ENCODE measurements at places on chromosomes 1 and 21.
A peak's percentile ranks its signal among the peaks of the same experiment; 100 is the strongest.

- no peak for DNase-seq
These were observed 104.8 kb downstream of the GDAP2 start for GRCh38 chr1:117824616-117825015.

DNA sequence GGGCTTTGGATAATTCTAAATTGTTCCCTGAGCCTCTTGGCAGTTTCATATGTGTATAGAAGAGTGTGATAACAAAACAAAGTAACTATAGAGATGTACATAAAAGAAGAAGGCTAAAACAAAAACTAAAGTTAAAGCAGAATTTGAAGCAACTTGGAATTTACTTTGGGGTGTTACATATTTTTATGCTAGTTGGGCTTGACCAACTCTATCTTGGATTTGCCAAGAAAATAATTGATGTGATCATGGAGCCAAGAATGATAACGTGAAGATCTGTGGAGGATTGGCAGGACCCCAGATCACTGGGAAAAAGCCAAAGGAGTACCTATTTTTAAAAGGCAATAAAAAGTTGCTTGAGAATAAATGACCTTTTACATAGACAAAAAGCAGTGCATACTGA lies 206.9 kb downstream of the LMO4 start:
- no peak for DNase-seq

DNA sequence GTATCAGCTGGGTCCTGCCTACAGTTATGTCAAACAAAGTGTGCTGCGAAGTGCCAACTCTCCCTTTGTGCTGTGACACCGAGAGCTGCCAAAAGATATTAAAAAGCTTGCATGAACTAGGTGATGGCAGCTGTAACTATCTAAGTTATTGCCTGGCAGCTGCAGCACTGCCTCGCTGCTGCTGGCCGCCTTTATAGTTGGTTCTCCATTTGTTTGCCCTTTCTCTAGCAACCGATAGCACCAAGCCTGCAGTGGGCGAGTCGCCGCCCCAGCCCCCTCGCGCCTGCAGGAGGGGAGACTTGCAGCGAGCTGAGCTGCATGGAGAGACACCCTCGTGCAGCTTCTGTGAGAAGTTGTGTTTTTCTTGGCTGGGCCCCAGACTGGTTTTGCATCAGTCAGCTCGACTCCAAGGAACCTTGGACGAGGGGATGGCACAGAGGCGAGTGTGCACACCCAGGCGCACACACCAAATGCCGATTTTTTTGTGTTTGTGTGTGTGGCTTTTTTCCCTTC lies 330.6 kb downstream of the RPS6KC1 start:
- no peak for DNase-seq

DNA sequence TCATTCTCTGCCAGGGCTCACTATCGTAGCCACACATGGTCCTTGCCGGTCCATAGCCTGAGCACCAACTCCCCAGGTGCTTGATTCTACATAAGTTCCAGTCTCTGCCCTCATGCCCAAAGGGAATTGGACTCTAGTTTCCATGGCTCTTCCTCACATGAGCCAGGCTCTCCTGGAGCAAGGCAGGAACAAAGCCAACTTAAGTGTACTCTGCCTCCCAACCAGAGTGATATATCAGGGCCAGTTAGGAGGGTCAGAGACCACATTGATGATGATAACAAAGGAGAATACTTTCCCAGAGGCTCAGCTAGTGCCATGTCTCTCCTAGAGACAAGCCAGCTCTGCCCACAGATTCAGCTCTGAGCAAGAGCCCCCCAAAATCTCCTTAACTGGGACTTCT lies 70.9 kb downstream of the ERI3 start:
- DNase-seq, result no peak

DNA sequence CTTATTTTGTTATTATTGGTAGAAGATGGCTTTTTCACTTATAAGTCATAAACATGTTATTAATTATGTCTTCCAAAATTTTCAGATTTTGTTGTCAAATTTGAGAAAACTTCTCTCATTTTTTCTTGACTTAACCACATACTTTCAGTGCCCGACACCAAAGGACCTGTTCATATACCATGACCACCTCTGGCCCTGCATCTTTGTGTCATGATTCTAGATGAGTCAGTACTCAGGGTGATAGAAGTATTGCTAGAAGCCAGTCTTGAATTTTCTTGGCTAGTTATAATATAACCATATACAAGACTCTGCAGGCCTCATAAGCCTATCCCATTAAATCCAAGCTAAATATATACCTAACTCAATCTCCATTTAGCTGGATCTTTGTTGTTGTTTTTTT lies 35.4 kb upstream of the DPH5 start:
- no peak for DNase-seq

DNA sequence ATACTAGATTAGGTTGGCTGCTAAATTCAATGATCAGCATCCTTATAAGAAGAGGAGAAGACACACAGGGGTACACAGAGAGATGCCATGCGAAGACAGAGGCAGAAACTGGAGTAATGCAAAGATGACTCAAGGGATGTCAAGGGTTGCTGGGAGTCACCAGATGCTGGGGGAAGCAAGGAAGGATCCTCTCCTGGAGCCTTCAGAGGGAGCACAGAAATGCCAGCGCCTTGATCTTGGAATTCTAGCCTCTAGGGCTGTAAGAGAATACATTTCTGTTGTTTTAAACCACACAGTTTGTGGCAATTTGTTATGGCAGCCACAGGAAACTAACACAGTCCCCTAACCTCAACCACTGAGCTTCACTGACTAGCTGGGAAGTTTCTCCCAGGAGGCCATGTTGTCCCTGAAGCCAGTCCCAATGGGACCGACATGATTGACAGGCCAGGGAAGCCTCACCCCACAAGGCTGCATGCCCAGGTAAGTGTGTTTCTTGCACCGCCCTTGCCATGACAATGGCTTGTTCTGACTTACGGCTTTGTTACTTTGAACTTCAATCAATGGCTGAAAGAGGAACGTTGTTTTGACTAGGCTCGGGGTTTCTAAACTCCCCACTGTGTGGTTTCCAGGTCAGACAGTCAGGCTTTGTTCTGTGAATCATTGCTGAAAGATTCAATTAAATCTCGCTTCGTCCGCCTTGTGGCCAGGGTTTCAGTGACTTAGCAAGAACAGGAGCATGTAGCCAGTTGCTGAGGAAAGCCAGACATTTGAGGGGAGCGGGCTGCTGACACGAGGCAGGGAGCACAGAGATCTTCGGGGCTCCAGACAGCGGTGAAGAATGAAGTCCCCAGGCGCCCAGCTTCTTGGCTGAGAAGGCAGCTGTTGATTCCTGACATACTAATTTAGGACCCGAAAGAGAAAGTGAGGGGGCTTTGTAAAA lies 62.3 kb downstream of the RUNX1 start:
- peak; percentile 60 for DNase-seq

DNA sequence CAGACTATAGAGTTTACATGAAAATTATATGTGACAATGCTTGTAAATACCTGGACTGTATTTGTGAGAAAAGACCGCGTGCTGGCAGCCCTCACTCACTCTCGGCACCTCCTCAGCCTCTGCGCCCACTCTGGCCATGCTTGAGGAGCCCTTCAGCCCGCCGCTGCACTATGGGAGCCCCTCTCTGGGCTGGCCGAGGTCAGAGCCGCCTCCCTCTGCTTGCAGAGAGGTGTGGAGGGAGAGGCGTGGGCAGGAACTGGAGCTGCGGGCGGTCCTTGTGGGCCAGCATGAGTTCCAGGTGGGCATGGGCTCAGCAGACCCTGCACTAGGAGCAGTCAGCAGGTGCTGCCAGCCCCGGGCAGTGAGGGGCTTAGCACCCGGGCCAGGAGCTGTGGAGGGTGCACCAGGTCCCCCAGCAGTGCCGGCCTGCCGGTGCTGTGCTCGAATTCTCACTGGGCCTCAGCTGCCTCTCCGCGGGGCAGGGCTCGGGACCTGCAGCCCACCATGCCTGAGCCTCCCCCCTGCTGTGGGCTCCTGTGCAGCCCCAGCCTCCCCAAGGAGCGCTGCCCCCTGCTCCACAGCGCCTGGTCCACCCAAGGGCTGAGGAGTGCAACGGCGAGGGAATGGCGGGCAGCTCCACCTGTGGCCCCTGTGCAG lies 482.5 kb downstream of the AGBL4 start:
- DNase-seq, result no peak

GRCh38 chr1:110480356-110481096 lies 29.6 kb downstream of the PROK1 start:
- DNase-seq, result no peak

- DNase-seq, result no peak
These were observed 223.4 kb downstream of the FMN2 start for GRCh38 chr1:240314845-240315801.

DNA sequence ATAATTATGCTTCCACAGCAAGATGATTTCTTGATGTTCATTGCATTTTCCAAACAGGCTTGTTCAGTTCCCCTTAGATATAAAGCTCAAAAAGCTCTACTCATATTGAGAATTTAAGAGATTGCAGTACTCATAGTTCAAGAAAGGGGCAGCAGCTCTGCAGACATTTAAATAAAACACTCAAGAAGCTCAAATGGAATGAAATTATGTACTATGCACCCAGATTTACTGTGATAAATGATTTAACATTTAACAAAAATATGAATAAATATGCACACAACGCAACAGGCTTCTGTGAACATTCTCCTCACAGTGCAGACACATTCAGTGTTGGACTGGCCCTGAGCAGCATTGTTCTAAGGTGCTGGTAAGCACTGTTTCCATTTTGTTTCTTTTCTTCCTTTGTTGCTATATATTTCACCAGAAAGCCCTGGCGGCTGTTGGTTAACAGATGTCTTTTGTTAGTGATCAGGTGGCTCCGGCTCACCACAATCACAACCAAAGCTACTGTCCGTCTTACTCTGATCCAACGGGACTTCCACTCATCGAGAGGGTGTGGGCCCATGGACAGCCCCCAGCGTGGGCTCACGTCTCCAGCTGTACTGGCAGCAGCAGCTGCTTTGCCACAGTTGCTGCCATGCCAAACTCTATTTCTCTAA lies 1440.3 kb downstream of the NCAM2 start:
- DNase-seq, result no peak

- DNase-seq, result no peak
These were observed 437.9 kb downstream of the NCAM2 start for GRCh38 chr21:21436012-21436534.

DNA sequence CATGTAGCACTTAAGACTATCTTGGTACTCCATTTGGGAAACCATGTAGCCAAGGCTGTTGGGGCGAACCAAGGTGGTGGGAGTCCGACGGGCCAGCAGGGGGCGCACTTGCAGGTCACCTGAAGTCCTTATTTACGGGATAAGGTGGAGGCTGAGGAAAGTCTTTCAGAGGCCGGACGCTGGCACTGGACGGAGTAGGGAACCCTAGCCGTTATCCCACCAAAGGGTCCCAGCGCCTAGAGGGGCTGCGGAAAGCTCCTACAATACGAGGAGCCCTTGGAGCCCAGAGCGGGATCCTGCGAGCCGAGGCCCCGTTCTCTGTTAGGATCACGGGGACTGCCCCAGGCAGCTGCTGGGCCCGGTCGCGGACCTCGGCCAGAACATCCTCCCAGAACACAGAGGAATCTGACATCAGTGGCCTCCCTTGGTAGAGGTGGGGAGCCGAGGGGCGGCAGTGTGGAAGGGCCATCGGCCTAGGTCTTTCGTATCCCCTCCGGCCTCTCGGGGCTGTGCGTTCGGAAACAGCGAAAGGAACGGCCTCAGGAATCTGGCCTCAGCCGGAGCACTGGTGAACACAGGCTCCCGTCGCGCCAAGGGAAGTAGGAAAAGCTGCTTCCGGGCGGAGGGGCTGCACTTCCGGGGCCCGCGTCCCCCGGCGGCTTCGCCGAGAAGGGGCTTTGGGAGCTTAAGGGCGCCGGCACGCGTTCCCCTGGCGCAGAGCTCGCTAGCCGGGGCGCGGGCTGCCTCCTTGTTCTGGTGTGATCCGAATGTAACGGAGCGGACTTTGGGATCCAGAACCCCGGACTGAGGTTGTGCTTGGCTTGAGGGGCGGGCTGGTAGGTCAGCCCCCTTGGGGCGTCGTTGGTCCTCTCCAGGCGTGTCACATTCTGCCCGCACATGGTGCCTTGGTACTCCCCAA lies 29.9 kb upstream of the RPTN start:
- DNase-seq, result peak; percentile 64

DNA sequence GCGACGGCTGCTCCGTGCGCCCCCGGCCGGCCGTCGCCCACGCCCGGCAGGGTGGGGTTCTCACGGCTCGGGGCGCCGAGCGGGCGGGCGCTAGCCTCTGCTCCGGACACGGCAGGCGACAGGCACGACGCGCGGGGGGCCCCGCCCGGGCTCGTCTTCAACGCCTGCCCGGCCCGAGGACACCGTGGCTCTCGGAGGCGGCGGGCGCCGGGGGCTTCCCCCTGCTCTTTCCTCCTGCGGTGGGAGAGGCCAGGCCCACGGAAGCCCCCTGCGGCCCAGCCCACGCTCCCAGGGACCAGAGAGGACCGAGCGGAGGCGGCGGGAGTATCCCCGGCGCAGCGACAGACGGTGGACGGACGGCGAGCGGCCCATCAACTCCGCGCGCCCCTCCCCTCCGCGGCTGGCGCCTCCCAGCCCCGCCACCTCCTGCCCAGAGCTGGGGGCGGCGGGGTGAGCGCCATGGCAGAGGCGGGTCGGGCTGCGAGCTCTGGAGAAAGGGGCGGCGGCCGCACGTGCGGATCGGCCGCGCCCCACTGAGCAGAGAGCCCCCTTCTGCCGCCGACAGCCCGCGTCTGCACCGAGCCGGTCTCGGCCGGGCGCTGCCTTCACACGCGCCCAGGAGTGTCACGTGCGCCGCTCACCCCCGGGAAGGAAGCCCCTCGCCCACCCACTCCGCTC lies at the start of the genes SHE and TDRD10:
SHE (minus strand) TSS at position 347 of the 678 bp plus-strand sequence. CDS start 386 bp downstream, outside the sequence.
TDRD10 (plus strand) TSS at position 154 of the 678 bp plus-strand sequence. CDS start 4,685 bp downstream, outside the sequence.
- DNase-seq, result no peak

- DNase-seq, result no peak
These were observed 2.5 kb downstream of the FNDC10 start for GRCh38 chr1:1597275-1597930.

GRCh38 chr1:99645699-99646531 lies at the start of gene PALMD:
TSS of gene PALMD (plus strand) at chr1:99646113. CDS start at chr1:99646318, 205 bp downstream.
- DNase-seq, result no peak

DNA sequence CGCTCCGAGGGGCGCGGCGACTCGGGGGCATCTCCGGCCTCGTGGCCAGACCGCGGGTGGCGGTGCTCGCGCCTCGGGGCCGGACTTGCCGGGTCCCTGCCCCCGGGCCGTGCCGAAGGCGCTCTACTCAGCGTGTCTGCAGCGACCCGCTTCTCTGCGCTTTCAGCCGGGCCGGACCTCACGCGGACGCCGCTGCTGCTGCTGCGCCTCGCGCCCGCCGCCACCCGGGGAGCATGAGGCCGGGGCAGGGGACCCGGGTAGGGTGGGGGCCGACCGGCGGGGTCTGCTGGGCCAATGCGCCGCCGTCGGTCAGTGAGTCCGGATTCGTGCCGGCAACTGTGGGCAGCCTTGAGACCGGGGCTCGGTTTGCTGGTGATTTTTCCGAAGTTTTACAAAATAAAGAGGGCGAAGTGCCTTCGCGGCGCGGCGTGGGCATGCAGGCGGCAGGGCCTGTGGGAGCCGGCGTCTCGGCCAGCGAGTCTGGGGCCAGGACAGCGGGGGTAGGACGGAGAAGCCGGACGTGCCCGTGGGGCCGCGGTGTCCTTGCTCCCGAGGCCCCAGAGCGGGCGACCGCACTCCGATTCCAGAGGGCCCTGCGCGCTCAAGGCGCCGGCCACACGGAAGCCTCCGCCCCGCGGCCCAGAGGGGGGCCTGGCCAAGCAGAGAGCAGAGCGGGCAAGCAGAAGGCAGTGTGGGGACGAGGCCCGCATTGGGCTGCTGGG lies 749 bp downstream of the FAM163A start:
- no peak for DNase-seq

GRCh38 chr1:85074365-85074964 lies 26.2 kb upstream of the MCOLN3 start:
- DNase-seq, result no peak

GRCh38 chr1:174946031-174946430 lies 53.7 kb upstream of the CACYBP start:
- DNase-seq, result no peak

- no peak for DNase-seq
These were observed 153.1 kb downstream of the GRIK1 start for GRCh38 chr21:29786496-29787360.
